ENCODE measurements at places on chromosomes 4 and X.
A peak's percentile ranks its signal among the peaks of the same experiment; 100 is the strongest.

DNA sequence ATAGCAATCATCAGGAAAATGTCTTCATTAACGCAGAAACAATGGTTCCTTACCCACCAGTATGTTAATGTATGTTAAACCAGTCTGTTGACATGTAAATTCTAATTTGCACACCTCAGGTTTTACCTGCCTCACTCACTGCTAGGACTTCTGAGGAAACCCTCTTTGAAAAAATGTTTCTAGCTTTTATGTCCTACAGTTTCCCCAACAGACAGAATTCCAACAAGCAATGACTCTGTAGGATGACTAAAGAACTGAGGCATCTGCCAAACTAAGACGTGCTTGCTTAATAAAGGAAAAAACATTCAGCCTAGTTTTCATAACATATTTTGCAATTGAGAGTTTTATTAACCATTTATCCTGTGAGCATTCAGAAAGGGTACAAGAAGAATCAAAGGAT lies 20.6 kb upstream of the SOX3 start:
- DNase-seq: no peak

GRCh38 chrX:38803588-38804431 lies 2.6 kb downstream of the MID1IP1 start:
- DNase-seq: peak; percentile 66

GRCh38 chr4:12583275-12583674 lies 900.9 kb downstream of the RAB28 start:
- no peak for DNase-seq

DNA sequence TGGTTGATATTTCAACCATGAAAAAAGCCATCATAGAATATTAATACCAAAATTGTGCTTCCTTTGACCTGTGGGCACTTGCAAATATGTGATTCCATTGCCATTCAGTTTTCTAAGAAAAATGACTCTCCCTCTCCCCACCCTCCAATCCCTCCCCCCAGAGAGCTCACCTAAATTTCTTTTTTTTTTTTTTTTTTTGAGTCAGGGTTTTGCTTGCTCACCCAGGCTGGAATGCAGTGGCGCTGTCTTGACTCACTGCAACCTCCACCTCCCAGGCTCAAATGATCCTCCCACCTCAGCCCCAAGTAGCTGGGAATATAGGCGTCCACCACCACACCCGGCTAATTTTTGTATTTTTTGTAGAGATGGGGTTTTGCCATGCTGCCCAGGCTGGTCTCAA lies 47.0 kb downstream of the SNX25 start:
- no peak for DNase-seq

GRCh38 chrX:72052415-72053090 lies 79.2 kb downstream of the RTL5 start:
- no peak for DNase-seq

DNA sequence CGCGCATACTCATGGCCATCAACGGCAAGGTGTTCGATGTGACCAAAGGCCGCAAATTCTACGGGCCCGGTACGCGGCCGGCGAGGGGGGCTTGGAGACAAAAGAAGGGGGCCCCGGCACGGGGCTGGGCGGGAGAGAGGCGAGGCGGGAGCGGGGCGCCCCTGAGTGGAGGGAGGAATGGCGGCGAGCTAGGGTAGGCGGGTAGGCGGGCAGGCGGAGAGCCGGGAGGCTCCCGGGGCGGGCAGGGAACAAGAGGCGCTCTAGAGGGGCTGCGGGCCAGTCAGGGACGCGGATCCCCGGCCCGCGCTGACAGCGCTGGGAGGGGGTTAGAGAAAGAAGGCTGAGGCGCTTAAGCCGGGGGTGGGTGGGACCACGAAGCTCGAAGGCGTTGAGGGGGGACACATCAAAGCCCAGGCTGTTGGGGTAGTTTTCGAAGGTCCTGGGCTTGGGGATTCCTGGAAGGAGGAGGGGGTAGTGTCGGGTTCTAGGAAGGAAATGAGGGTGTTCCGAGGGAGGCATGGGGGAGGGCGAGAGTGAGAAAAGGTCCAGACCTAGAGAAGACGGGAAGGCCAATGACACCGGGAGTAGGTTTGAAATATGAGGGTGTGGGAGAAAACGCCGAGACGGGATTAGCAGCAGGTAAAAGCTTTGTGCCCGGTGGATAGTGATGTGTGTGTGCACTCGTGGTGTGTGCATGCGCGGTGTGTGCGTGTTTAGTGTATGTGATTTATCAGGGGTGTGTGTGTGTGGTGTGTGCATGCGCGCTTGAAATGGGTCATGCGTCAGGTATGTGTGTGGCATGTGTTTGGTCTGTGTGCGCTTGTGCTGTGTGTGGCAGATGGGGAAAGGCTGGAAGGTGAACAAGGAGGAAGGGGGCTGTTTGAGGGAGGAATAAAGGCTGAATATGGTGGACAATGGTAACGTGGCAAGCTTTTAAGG lies 807 bp downstream of the PGRMC1 start:
- no peak for DNase-seq

GRCh38 chrX:85994797-85995196 lies 52.6 kb downstream of the CHM start:
- no peak for DNase-seq

DNA sequence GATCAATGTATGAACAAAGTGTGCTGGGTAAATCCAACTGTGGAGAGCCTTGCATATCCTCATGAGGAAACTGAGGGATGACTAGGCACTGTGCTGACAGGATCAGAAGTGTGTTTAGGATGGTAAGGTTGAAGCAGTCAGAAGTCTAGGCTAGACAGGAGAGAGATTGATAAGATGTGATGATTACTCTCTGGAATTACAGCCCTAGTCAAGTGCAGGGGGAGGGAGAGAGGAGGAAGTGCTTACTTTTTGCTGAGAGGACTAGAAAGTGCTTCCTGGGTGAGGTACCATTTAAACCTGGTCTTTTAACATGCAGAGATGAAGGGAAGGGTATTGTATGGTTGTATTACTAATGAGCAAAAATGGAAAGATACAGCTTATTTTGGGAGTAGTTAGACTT lies 23.7 kb downstream of the FHIP1A start:
- no peak for DNase-seq

DNA sequence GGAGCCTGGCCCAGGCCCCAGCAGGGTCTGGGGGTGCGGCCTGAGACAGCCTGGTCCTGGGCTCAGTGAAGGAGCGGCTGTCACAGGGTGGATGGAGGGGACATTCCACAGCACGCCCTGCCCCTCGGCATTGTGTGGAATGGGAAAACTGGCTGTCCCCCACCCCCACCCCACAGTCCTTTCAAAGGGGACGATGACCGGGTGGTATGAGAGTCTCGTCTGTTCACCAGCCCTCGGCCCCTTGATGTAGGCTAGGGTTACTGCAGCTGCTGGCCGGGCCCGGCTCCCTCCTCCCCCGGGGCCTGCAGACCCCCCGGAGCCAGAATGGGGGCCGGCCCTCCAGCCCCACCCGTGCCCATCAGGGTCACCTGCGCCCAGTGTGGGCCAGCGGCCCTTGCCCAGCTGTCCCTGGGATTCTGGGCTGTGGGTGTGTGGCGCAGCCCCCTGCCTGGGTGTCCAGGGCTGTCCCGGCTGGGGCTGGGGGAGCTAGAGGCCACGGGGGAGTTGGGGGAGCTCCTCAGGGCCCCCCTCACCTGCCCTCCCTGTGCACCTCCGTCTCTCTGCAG lies 11.7 kb downstream of the FGFRL1 start:
- DNase-seq: no peak

Data from breast epithelium (tissue), 4 donors.